ENCODE measurements at places on chromosomes 4 and X.

DNA sequence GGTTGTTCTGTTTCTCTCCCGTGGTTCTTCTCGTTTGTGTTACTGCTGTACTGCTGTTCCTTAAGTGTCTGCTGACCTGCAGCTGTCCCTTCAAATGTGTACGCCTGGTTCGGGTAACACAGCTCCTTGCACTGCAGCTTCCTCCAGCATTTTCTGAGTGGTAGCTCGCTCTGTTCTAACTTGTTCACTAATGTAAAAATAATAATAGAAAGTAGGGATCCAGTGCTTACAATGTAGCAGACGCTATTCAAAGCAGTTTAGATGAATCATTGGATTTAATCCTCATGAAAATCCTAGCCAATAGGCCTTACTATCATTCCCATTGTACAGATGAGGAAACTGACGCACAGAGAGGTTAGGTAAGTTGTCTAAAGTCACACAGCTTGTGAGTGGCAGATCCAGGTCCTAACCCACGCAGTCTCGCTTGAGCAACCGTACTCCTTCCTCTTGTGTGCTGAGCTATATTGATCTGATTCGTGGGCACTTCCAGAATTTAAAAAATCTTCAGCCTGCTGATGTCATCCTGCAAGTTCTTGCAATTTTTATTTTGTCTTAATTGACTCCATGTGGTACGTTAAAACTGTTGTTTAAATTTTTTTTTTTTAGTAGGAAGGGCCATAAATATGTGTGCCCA lies 448.2 kb upstream of the FAT1 start:
- DNase-seq: no peak

DNA sequence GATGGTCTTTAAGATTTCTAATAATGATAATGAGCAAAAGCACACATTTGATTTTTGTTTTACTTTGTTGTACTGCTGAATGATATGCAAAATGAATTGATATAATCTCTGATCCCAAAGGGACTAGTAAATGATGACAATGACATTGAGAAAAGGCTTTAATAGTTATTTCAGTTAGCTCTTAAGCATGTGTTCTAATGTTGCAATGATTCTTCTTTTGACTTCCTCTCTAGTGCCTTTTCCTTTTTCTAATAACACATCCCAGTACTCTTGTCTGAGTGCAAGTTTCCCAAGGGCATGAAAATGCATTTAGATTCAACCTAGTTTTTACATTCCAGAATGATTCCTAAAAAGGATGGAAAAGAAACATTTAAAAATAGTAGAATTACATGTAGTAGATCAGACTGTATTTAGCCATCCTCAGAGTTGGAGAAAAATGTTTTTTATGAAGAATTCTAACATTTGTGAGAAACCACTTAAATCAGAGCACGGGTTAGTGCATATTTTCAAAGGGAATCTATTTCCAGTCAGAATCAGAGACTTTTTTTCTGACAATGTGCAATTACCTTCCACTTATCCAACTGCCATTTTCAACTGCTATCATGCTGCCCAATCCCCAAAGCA lies 508.8 kb downstream of the C4orf33 start:
- DNase-seq: no peak

DNA sequence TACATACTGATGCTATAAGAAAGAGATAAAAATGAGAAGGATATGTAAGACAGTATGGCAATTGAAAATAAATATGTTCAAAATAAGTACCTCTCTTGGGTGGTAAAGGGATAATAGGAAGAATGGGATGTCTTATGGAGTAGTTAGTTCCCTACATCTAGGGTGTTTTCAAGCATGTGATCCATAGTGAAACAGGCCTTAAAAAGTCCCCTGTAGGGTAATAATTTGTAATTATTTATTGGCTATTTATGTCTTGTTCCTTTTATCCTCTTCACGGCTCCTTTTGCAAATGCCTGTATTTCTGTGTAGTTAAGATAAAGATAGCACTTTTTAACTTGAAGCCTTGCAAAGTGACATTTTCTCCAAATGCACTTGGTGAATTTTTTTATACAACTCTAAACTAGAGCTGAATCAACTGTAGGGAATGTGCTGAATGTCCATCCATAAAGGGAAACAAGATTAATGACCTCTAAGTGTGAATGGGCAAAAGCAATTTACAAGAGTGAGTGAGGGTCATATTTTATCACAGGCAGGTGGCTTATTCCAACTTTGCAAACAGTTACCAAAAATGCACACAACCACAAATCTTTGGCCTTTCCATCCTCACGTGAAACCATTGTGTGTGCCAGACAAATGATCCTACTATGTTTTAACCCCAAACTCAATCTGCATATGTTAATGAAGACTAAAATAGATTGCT lies 299.0 kb downstream of the KCNIP4 start:
- DNase-seq: no peak

DNA sequence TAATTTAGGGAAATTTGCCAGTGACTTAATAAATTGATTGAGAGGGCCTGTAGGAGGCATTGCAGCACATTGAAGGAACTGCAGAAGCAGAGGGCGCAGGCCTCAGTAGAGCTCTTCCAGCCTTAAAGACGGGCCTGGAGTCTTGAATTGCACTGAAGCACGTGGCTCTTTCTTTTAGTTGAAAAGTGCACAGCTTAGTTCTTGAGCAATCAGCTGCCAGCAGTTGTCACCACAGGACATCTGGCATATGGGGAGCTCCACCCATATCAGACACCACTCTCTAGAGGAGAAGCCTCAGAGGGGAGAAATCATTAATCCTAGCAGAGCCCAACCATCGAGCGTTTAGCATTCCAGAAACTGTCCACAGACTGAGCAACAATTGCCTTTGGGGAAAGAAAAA lies 16.0 kb upstream of the FGF16 start:
- no peak for DNase-seq

DNA sequence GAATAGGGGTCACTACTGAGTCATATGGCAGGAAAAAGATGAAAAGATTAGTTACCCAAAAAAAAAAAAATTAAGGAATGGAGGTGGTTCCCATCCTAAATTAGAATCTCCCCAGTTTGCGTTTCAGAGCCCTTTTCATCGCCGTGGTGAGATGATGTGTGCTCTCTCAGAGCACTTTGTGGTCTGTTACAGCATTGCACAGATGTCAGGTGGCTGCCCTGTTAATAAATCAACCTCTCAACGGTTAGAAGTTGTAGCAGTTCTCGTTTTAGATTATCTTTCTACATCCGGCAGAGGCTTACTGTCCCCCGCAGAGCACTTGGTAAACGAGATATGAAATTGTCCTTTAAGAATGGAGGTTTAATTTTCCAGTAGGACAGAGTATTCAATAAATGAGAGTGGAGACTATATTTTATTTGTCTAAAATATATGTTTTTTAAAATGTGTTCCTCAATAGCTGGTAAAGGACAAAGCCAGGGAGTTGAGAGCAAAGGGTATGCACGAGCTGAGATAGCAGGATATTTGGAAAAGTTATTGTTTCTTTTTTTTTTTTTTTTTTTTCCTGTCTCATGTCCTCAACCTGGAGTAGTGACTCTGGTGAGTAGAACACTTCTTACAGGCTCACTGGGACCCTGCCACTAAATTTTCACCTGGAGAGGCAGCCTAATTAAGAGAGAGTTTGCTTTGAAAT lies 26.9 kb downstream of the AFF1 start:
- DNase-seq: no peak

DNA sequence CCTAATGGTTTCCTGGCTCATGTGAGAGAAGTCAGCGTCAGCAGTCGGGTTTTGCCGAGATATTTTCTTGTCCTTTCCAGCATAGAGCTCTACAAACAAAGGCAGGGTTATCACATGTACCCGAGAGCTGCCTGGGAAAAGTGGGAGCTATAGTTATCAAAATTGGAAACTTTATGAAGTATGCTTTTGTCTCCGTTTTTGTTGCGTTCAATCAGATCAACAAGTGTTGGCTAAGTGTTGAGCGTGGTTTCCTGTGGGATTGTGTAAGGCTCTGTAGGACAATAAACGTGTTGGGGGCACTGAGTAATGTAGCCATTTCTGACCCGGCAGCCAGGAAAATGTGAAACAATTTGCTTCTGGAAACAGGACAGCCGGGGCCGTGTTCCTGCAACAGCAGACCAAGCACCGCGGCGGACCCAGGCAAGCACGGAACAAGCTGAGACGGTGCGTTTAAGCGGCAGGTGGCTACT lies at the start of gene BMX:
BMX (plus strand) TSS at position 311 of the 470 bp plus-strand sequence. CDS start 7,547 bp downstream, outside the sequence.
- DNase-seq: peak; percentile 15

DNA sequence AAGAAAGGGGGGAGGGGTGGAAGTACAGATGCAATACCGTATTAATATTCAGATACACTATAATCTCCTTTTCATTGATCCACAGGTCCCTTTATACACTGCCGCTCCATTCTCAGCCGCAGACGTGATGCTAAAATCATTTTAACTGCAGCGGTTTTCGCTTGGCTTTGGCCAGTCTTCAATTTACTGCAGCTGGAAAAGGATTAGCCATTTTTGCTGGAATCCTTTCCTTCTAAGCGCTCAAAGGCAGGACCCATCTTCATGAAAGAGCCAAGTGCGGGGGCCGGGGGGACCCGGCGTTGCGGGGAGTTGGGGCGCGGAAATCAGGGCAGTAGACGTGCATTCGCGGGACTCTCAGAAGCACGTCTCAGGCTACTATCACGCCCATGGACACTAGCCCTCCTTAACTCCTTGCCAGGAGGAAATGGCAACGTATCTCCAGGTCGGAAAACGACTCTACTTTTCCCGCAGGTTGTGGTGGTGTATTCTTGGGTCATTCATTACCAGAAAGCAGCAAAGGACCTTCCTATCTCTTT lies 1.7 kb upstream of the PCDH10 start:
- no peak for DNase-seq

DNA sequence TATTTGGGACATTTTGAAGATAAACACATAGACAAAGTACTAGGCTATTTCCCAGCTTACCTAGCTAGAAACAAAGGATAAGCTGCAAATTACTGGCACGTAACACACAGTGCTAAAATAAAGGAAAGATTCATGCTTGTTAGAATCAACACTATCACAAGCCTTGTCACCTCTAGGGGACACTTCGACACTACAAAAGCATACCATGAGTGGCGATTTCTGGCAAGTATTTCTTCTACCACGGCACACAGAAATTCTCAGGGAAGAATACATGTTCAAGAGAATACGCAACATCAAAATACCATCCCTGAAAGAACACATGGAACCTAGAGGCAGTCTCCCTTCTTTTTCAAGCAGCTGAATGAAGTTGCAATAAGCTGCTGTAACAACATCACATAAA lies 5.1 kb downstream of the MECP2 start:
- DNase-seq: no peak

DNA sequence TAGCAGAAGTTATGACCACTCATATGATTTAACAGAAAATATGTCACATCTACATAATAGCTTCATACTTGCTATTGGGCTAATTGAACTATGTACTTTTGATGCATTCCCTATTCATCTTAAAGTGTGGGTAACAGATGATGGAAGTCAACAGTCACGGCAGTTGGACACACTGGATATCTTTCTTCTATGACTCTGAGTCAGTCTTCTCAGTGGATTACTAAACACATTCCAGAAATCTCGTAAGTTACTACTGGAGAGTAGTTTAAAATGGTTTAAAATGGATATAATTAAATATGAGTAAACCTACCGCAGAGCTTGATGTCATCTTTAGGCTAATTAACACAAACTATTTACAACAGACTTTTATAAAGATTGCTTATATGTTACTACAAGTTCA lies 30.1 kb upstream of the CFAP299 start:
- no peak for DNase-seq

DNA sequence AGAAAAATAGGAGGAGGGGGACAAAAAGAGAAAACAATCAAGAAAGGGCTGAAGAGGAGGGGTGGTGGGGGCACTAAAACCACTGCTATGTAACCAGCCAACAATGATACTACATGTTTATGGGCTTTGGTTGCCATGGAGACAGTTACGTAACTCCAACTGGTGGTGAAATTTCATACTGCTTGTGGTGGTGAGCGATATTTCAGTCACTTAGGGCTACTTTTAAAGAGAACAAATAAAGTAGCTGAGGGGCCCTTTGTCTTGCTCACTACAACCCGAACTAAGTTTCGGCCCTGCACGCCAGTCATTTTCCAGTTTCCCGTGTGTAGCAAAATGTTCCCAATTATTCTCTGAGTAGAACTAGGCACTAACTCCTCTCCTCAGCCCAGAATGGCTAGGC lies 275.2 kb upstream of the EDA2R start:
- no peak for DNase-seq

GRCh38 chr4:102007959-102008425 lies 217.5 kb downstream of the BANK1 start:
- no peak for DNase-seq

- DNase-seq: no peak
Measured at GRCh38 chr4:47651231-47651630, 166.2 kb downstream of the ATP10D start.

- no peak for DNase-seq
Measured at GRCh38 chr4:74018771-74019170, 19.7 kb downstream of the CXCL3 start.

Measured in heart right ventricle (tissue), 16 donors.